ENCODE measurements at places on chromosomes 1 and 21. TPM values are rescaled to one million over a fixed set of nuclear protein-coding genes. Genes with fewer than 3 reads are reported as not detected.

Gene DIO1
- total RNA-seq = not detected

Gene LORICRIN
- not detected for total RNA-seq

Gene BRDT
- not detected for total RNA-seq

Gene AMY2A
- not detected for total RNA-seq

Gene SNRPE
- 64.6 TPM for total RNA-seq

Gene FAM163A
- total RNA-seq = not detected

Gene GNAT2
- total RNA-seq = not detected

Gene CSF3R
- not detected for total RNA-seq

Data from cardiac atrium fibroblast (primary cell).